ENCODE measurements at places on chromosomes 6 and 20. TPM values are rescaled to one million over a fixed set of nuclear protein-coding genes. Genes with fewer than 3 reads are reported as not detected.

- no peak for DNase-seq
Observed at GRCh38 chr6:110170081-110170480, 9.4 kb downstream of the WASF1 start.

DNA sequence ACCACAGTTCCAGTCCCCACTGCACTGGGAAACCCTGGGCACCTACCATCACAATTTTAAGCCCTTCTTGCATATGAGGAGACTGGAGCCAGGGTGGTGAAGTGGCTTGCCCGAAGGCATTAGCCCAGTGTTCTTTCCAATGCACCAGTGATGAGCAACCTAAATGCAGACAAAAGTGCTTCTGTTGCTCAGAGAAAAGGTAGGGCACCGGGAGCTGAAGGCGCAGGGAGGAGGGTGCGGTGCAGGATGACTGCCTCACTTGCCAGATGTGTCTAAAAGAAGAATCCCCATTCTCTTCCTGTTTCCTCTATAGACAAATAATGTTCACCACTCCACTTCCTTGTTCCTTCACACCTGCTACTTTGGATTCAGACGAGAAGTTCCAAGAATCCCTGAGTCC is 86.5 kb downstream of the QRSL1 start:
- DNase-seq: no peak

DNA sequence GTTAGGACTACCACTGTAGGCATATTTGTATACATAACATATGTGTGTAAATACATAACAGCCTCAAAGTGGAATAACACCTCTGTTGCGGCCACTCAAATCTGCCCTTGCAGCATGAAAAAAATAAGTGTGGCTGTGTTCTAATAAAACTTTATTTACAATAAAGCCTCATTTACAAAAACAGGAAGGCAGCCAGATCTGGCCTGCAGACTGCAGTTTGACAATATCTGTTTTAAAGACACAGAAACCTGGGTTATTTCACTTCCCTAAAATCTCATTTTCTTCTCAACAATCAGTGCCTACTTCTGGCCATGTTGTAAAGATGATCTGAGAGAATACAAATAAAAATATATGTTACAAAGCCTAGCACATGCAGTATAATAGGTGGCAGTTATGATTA is 53.9 kb upstream of the SCML4 start:
- DNase-seq: no peak

FAXC gene
- total RNA-seq: not detected

DNA sequence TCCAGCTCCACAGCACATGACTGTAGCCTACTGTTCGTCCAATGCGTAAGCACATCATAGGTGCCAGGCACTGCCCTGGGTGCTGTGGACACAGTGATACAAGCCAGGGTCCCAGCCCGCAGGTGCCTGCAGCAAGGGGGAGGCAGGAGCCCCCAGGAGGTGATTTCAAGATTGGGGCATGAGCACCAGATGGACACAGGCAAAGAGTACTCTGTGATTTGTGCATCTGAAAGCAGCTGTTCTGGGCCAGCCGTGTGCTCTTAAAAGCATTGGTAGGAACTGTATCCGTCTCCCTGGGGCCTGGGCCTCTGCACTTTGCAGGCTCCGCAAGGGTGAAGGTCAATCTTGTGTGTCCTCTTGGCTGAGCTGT is 149.8 kb downstream of the SYCP2 start:
- DNase-seq: no peak

GRCh38 chr6:162854734-162855191 is 127.0 kb downstream of the PACRG start:
- DNase-seq: no peak

MRAP2 gene
- not detected for total RNA-seq

GSTA2 gene
- total RNA-seq: not detected
